ENCODE measurements at places on chromosomes 7 and 10.

GRCh38 chr10:101828766-101829551 is 10.7 kb upstream of the OGA start:
- no peak for DNase-seq

- no peak for DNase-seq
Measured at GRCh38 chr10:22010973-22011408, 7.5 kb upstream of the DNAJC1 start.

DNA sequence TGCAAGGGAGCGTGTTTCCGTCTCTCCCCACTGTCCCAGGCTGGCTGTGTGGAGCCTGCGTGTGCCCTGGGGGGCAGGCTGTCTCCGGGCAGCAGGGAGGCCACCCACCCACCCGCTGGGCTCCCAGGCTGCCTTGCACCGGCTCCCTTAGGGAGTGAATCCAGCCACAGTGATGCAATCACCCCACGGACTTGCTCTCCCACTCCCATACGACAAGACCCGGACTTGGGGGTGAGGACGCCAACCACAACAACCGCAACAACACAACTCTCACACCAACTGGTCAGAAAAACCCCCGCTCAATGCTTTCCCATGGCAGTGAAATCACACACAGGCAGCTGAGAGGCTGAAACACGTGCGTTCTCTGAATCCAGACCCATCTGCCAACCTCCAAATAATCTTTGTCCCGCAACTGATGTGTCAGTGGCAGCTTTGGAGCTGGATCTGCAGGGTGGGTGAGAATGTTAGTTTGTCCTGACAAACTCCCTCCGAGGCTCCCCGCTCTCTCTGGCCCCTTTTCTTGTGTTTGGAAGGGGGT is 62.7 kb upstream of the DDC start:
- no peak for DNase-seq

DNA sequence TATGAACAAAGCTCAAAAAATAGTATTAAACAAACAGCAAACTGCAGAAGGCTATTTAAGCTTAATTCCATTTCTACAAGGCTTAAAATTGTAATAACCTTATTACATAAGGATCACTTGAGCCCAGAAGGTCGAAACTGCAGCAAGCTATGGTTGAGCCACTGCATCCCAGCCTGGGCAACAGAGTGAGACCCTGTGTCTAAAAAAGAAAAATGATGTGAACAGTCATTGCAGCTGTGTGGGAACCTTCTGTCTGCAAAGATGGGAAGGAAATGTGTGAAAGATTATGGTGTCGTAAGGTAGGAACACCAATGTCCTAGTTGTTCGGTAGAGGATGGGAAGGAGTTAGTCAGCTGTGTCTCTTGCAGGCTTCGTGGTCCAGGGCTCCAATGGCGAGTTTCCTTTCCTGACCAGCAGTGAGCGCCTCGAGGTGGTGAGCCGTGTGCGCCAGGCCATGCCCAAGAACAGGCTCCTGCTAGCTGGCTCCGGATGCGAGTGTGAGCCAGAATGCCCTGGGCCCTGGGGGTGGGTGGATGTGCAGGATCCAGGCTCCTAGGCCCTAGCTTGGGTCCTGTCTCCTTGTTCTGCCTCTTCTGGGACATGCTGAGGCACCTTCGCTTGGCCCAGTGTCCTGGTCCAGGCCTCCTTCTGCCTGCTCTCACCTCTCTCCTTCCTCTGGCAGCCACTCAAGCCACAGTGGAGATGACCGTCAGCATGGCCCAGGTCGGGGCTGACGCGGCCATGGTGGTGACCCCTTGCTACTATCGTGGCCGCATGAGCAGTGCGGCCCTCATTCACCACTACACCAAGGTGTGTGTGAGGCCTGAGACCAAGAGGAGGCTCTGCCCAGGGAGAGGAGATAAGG is 9.1 kb downstream of the C10orf62 start:
- DNase-seq = no peak

GRCh38 chr7:17942231-17942630 is 1.9 kb upstream of the SNX13 start:
- no peak for DNase-seq

DNA sequence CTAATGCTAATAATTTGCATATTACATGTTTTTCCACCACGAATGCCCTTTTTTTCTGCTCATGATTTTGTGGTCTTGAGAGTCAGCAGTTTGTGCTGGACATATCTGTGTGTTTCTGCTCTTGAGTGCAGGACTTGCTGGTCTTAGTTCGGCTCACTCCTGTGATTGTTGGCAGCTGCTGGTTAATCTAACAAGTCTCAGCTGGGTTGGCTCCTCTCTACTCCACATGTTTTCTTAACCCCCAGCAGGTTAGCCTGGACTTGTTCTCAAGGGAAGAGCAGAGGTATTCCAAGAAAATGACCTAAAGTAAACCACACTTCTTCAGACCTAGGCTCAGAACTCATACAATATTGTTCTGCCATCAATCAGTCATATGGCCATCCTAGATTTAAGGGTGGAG is 1238.9 kb downstream of the XPNPEP1 start:
- no peak for DNase-seq

GRCh38 chr10:132141076-132141475 is 45.7 kb upstream of the DPYSL4 start:
- DNase-seq = no peak

Data from activated CD4-positive, alpha-beta T cell treated with anti-CD3 and anti-CD28 coated beads, Interleukin-2, Interleukin-6, amounts not matched to agents 100 ng/mL and 50 ng/mL, durations not matched to agents 16 hours and 8 hours (primary cell).